ENCODE measurements at places on chromosomes 6 and 20.

- DNase-seq: peak; percentile 55
These were observed 521 bp downstream of the CDK5RAP1 start for GRCh38 chr20:33400812-33401183.

GRCh38 chr6:165705941-165706340 is 42.9 kb upstream of the PDE10A start:
- no peak for DNase-seq

DNA sequence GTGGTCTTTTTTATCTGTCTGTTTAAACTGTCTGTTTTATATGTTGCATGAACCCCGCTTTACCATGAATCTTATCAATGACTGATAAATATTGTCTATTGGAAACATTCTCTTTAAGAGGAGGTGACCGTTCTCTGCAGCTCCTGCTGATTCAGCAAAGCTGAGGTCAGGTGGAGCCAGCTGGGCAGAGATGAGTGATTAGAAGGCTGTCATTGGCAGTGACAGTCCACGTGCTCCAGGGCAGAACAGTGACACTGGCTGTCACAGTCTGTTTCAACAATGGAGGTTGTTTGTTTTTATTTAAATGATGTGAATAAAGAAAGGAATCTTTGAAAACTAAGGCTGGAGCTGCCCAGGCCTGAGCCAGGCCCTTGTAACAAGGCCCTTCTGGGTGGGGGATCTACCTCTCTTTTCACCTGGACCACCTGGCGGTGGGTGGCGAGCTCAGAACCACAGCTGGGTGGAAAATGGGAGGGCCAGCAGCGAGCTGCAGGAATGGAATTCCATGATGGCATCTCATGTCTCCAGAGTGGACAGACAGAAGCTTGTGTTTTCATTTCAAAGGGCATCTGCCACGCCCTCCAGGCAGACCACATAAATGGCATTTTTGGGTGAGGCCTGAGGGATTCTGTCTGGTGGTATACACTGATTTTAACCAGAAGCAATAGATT is 12.6 kb downstream of the SYNJ2 start:
- no peak for DNase-seq

GRCh38 chr6:138404666-138405337 is 779 bp downstream of the HEBP2 start:
- peak; percentile 45 for DNase-seq

- DNase-seq: no peak
These were observed 76.7 kb downstream of the PREX1 start for GRCh38 chr20:48750941-48751635.

DNA sequence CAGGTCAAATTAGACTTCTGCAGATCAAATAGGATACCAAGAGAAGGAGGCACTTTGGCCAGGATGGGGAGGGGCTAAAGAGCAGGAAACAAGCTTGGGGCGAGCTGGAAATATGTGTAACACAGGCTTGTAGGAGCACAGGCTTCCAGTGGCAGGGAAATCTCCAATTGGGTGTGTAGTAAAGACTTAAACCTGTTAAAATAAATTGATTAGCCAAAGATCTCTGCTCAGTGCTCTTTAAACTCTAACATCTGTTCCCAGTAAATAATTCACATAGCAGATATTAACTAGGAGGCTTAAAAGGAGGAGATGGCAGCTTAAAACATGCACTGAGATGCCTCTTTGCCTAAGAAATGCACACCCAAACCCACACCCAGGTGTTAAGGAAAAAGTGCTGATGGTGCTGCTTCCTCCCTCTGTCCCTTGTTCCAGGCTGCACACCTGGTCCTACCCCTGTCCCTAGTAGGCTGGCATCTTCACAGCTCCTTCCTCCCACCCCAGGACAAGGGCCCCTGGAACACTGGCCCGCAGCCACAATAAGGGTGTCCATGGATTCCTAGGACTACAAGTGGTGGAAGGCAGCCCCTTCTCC is 93.5 kb upstream of the MLN start:
- no peak for DNase-seq

- peak; percentile 7 for DNase-seq
These were observed 280.3 kb upstream of the SYNCRIP start for GRCh38 chr6:85923013-85923430.

GRCh38 chr6:134453792-134454510 is 136.0 kb upstream of the SGK1 start:
- no peak for DNase-seq

GRCh38 chr6:110233770-110234374 is 53.6 kb downstream of the CDC40 start:
- DNase-seq: peak; percentile 66

DNA sequence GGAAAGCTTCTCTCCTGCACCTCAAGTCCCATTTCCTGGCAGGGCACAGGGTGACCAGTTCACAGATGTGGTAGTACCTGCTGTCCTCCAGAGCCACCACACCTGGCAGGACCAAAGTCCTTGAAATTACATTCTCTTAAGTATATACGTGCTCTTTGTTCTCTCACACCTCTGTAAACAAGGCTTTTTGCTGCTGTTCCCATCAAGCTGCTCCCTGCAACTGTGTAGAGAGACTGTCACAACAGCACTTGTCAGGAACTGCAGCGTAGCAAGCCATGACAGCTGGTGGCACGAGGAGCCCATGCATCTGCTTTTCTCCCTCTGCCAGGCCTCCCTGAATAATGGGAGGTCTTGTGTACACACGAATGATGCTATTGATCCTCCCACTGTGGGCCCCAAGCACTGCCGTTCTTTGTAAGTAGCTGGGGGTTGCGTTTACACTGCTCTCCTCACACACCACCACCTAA is 431.8 kb downstream of the CD83 start:
- DNase-seq: no peak

GRCh38 chr6:162620073-162620472 is 107.5 kb downstream of the PRKN start:
- no peak for DNase-seq

GRCh38 chr20:59382157-59382725 is 81.8 kb downstream of the EDN3 start:
- no peak for DNase-seq

GRCh38 chr6:104182811-104183210 is 676.9 kb downstream of the HACE1 start:
- no peak for DNase-seq

GRCh38 chr20:30985386-30985785 is 272.1 kb upstream of the DEFB115 start:
- DNase-seq: no peak
